Muscle of leg (tissue), 16 donors: ENCODE measurements at places on chromosomes 7 and 10.

GRCh38 chr7:111393011-111393754, 169.1 kb downstream of the IMMP2L start:
- DNase-seq, result peak; percentile 81

- peak; percentile 4 for DNase-seq
Observed at GRCh38 chr7:132977234-132977633, 104.7 kb downstream of the CHCHD3 start.

DNA sequence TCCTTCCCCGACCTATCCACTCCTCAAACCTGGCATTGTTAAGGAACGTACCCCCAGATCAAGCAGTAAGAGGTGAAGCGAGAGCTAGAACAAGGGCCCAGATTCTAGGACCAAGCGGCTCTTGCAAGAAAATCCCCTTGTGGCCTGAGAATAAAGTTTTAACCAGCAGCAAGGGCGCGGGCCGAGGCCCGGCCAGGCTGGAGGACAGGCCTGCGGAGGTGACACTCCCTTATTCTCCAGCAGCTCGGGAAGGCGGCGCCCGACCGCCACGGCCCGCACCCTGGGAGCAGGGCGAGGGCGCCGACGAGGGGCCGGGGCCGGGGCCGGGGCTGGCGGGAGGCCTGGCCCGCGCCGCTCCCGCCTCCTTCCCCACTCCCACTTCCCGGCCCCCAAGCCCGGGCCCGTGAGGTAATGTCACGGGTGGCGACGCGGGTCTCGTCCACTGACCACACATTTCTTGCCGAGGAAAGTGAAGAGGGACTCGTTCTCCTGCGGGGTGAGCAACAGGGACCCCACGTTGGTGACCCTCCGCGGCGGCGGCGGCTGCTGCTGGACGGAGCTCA, 551 bp downstream of the WASL start:
- DNase-seq, result peak; percentile 60

DNA sequence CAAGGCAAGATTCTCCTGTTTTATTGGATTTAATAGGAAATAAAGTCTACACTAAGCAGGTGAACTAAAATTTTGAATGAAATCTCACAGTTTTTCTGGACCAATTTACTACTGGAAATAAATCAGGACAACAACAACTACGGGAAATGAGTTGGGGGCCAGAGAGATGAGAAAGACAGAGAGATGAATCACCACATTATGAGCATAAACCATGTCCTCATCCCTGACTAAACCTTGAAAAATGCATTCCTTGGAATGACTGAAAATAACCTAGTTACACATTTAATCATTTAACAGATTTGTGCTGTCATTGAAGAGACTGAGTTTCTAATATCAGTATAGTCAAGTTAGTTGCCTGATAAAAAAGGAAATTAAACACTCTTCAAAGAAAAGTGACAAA, 608.4 kb upstream of the KCND2 start:
- DNase-seq, result no peak

GRCh38 chr10:24262929-24263590, 54.1 kb downstream of the KIAA1217 start:
- DNase-seq, result no peak
